ENCODE measurements at places on chromosomes 11 and 22. TPM values are rescaled to one million over a fixed set of nuclear protein-coding genes. Genes with fewer than 3 reads are reported as not detected.

- DNase-seq = no peak
Observed at GRCh38 chr11:122697636-122698167, 42.2 kb downstream of the UBASH3B start.

DNA sequence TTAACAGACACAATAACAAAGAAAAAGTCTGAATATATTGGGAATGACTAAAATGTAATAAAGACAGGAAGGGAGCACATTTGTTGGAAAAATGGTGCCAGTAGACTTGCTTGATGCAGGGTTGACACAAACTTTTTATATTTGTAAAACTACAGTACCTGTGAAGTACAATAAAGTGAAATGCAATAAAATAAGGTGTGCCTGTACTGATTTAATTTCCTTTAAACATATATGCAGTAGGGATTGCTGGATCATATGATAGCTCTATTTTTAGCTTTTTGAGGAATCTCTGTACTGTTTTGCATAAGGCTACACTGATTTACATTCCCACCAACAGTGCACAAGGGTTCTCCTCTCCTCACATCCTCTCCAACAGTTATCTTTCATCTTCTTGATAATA is 12.3 kb upstream of the GLYATL2 start:
- no peak for DNase-seq

The MS4A2 gene
- 0.11 TPM for polyA plus RNA-seq

DNA sequence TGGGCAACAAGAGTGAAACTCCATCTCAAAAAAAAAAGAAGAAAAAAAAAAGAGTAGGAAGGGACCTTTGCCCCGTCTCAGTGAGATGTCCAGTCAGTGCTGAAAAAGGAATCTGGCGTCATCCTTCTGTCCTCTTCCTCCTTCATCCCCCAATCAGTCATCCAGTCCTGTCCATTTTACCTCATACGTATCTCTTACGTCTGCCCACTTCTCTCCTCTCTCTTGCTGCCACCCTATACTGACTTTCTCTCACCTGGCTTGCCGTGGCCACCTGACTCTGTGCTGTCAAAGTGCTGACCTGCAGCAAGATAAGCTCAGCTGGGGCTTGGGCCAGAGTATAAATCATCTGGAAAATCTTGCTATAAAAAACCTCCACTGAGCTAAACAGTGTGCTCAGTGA is 13.6 kb downstream of the SEPTIN3 start:
- DNase-seq = no peak

DNA sequence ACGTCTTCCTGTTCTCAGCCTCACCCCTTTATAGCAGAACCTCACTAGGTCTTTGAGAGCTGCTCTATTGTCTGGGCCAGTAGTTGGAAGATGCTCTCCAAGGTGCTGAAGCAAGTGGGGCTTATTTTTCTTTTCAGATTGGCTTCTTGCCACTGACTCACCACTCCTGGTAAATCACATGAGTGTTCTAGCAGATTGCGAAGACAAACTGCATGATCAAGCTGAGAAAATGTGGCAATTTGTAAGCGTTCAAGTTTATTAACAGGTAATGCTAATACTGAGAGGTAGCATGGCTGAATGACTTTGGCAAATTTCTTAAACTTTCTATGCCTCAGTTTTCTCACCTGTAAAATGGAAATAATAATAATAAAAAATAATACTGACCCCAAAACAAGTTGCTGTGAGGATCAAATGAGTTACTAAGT is 59.2 kb downstream of the CACNG2 start:
- DNase-seq = peak; percentile 56

- DNase-seq = no peak
Observed at GRCh38 chr11:31050061-31050765, 319.3 kb downstream of the DCDC1 start.

DNA sequence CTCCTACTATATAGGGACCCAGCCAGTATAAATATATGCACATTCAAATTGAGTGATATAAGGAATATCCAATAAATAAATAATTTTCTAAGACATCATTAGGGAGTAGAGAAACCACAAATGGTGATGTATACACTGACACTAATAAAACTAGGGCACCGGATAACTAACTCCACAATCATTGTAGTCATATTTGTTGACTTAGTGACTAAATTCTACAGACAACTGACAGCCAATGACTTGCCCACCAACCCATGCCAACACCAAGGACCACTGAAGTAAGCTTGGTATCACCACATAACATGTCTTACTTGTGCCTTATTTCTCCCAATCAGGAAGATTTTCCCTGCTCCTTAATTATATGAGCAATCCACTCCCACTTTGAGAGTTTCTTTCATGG is 139.6 kb upstream of the TRPC6 start:
- no peak for DNase-seq

The KCNK7 gene
- polyA plus RNA-seq = 0.46 TPM

DNA sequence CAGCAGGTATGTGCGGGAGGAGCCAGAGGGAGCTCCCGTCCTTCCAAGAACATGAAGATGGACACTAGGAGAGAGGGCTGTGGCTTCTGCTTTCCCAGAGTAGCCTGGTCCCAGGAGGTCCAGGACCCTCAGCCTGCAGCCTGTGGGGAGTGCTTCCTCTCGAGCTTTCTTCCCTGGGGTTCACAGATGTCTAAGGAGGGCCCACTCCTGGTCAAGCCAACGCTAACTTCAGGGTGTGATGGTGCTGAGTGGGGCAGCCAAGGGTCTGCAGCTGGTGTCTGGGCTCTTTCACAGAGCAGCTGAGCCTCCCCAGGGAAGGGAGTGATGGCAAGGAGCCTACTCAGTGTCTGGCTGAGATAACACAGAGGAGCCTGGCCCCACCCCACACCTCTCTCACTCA is 3.3 kb downstream of the POU2F3 start:
- no peak for DNase-seq

DNA sequence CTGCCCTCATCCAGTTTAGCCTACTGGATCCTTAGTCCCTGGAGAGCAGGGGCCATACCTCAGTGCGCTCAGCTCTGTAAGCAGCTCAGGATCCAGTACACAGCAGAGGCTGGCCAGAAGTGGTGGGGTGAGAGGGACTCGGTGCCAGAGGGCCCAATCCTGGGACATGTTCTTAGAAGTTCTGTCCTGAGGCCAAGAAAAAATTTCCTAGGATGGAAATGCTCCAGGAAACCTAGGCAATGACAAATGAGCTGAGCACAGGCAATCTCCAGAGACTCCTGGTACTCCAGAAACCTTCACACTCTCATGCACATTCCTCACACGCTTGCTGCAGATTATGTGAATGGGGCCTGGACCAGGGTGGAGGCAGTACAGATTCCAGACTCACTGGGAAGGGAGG is 89.6 kb downstream of the SERGEF start:
- DNase-seq = peak; percentile 28

DNA sequence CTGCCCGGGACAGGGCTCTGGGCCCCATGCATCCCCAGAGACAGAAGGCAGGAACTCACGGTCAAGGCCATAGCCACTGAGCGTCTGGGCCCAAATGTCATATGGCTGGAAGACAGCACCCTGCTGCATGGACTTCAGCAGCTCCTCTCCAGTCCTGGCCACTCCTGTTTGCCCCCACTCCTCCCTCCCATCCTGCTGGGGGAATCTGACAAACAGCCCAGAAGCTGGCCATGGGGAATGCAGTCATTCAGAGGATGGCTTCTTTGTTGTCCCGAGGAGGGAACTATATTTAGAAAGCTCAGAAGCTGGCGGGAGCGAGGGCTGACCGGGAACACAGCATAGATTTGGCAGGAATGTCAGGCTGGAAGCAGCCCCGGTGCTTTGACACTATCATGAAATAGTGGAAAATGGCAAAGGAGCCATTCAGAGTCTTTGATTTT is 35.0 kb downstream of the DKK3 start:
- DNase-seq = peak; percentile 85

The MS4A12 gene
- not detected for polyA plus RNA-seq

- no peak for DNase-seq
Observed at GRCh38 chr11:112143597-112143996, 20.3 kb downstream of the IL18 start.

DNA sequence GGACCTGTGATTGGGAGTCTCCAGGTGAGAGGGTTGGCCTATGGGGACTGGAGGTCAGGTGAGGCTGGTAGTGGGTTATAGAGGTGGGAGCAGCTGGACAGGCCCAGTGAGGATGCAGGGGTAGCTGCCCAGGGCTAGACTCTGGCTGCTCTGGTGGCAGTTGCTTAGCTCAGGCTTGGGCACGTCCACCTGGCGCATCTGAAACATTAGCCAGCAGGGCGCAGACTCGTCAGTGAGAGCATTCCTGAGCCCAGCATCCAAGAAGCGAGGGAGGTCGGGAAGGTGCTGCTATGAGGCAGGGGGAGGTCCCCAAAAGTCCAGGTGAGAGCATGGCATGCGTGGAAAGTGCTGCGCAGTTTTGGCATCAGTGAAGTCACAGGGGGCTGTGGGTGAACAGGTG is 3.5 kb upstream of the GGT1 start:
- no peak for DNase-seq

The OR52I1 gene
- polyA plus RNA-seq = 0.11 TPM

The ZNF214 gene
- 8.3 TPM for polyA plus RNA-seq

The TRIM51 gene
- polyA plus RNA-seq = not detected

The GPHA2 gene
- 0.60 TPM for polyA plus RNA-seq

GRCh38 chr11:14336507-14337503 is 22.2 kb downstream of the RRAS2 start:
- DNase-seq = no peak

The CEND1 gene
- polyA plus RNA-seq = 0.11 TPM

DNA sequence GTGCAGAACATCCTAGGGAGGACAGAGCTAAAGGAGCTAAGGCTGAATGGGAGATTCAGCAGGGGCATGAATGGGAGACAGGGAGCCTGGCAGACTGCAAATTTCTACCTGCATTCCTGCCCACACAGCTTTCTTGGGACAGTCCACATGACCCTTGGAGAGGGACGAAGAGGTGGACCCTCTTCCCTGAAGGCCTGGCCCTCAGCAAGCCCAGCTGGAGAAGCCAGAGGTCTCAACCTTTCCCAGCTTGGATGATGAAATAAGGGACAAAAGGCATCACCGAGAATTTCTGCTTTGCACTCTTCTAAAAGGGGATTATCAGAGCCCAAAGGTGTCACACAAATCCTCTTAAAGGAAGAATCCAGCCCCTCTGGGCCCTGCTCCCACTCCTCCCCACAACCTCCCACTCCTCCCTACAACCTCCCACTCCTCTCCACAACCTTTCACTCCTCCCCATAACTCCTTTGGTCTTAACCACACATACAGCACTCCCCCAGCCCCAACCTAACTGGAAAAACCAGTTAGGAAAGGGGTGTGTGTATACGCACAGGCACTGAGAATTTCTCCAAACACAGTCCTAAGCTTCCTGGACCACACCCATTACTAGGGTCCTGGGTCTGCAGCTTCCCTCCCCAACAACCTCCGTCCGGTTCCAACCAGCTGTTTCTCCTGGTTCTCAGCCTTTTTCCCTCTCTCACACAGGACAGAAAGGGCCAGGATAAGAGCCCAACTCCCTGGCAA is 38.4 kb downstream of the RPL27A start:
- DNase-seq = no peak

The MUC2 gene
- 0.02 TPM for polyA plus RNA-seq

The SULT4A1 gene
- polyA plus RNA-seq = 1.6 TPM

The OR51I1 gene
- polyA plus RNA-seq = not detected

The PGA5 gene
- polyA plus RNA-seq = 0.44 TPM

DNA sequence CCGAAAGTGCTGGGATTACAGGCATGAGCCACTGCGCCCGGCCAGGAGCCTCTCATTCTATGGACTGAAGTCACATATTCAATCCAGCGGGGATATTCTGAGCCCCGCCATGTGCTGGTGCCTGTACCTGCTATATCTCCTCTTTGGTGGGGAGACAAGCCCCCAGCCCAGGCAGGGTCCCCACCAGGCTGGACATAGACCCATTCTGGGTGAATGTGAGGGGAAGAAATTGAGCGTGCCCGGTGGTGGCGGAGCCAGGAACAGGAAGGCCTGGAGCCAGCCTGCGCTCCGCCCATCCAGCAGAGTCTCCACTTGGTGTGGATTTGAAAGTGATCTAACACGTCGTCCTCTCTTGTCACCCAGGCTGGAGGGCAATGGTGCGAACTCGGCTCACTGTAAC is 38.0 kb upstream of the CSNK1E start:
- DNase-seq = no peak

DNA sequence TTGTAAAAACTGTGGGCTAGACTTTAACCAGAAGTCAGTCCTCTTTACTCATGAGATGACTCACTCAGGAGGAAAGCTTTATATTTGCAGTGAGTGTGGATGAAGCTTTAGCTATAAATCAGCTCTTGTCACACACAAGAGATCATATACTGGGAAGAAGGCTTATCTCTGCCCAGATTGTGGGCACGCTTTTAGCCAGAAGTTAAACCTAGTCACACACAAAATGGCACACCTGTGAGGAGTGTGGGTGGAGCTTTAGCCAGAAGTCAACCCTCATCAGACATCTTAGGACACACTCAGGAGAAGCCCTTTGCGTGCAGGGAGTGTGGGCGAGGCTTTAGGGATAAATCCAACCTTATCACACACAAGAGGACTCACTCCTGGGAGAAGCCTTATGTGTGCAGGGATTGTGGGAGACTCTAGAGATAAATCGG is 706.9 kb upstream of the LUZP2 start:
- DNase-seq = no peak

DNA sequence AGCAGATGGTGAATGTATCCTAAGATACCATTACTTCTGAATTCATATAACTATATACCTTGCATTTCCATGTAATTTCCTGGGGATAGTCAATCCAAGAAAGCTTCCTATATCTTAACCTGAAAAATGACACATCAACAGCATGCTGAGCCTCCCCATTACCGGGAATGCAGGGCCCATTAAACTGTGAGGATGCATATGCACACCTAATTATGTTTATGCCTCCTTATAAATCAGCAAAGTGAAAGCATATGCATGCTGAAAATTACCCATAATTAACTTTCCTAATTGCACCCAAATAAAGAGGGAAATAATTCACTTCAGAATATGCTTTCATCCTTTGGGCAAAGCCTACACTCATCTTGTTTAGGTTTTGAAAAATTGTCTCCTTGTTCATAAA is 663.0 kb downstream of the KCNA4 start:
- no peak for DNase-seq

DNA sequence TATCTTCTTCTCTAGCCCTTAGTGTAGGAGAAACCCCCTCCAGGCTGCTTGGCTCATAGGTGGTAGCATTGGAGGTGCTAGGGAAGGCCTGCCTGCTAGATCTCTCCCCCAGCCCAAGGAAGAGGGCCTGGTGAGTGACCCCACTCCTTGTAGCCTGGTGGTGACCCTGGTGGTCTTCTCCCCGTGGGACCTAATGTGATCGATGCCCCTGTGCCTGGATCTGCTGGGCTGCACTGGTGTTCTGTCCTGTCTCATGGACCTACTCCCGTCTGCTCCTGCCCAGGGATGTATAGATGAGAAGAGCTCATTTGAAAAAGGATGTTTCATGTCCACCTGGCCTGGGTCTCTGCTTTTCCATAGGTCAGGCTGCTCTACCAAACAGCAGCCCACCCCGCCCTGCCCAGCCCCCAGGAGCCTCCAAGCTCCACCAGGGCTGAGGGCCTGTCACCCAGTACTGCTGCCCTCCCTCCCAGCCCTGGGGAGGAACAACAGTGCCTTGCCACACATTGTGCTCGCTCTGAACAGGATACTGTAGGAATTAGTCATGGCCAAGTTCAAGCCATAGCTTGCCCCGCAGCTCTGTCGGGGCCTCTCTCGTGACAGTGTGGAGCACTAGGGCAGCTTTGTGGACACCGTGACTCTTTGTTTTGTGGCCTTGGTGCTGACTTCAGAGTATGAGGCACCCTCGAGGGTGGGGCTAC is 19.7 kb downstream of the SLC37A2 start:
- DNase-seq = no peak

All from left lung (tissue), 14 donors.